PC-3 (cell line): ENCODE measurements at places on chromosomes 7 and 10.

- no peak for DNase-seq
These were observed 790.6 kb upstream of the AUTS2 start for GRCh38 chr7:68807666-68808065.

- DNase-seq: no peak
These were observed 117.6 kb downstream of the TSPAN12 start for GRCh38 chr7:120740348-120740747.

DNA sequence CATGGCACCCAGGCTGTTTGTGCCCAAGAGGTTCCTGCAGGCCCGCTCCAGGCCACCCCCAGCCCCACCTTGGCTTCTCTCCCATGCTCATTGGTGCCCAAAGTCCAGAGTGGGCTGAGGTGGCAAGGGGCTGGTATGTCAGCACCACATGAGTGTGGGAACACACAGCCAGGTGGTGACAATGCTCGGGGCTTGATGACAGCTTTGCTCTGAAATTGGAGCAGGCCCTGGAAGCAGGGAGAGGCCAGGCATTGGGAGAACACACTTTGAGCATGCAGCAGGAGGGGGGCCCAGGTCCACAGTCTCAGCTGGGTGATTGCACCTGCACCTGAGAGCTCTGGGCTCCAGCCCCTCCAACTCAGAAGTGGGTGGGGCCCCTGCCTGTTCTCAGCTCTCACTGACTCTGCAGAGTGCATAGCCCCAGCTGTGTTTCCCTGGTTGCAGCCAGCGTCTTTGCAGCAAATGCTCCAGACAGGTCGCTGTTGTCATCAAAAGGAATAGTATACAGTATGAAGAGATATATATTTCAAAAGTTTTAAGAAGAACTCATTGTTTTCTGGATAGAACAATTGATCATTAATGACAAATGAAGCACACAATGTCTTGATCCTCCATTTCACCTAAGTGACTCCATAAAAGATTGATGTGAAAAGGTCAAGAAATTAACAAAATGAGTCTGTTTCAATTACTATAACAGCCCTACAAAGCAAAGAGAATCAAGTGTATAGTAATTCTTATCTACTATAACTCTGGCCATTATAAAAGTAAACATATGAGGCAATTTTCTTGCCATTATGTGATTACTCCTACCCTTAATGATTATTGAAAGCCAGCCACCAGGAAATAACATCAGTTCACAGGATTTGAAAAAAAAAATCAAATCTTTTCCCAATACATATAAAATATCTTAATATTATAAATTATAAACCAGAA is 848.1 kb downstream of the PCDH15 start:
- DNase-seq: no peak

DNA sequence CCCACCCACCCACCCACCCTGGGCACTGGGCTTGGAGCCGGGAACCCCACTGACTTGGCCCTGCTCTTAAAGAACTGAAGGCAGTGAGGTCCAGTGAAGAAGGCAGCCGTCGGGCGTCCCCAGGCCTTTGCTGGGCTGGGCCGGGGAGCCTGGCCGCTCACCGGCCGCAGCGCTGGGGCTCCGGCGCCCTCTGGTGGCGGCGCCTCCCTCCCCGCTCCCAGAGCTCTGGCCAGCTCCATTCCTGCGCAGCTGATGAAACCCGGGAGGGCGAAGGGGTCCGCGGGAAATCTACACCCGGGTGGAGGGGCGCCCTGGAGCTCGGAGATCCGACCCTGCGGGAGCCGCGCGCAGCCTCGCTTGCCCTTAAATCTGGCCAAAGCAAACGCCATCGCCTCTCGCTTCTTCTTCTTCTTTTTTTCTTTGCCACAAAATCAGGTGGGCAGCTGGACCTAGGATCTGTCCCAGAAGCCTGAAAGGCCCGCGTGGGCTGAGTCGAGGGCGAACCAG is 1.7 kb upstream of the CXCL12 start:
- DNase-seq: peak; percentile 73

DNA sequence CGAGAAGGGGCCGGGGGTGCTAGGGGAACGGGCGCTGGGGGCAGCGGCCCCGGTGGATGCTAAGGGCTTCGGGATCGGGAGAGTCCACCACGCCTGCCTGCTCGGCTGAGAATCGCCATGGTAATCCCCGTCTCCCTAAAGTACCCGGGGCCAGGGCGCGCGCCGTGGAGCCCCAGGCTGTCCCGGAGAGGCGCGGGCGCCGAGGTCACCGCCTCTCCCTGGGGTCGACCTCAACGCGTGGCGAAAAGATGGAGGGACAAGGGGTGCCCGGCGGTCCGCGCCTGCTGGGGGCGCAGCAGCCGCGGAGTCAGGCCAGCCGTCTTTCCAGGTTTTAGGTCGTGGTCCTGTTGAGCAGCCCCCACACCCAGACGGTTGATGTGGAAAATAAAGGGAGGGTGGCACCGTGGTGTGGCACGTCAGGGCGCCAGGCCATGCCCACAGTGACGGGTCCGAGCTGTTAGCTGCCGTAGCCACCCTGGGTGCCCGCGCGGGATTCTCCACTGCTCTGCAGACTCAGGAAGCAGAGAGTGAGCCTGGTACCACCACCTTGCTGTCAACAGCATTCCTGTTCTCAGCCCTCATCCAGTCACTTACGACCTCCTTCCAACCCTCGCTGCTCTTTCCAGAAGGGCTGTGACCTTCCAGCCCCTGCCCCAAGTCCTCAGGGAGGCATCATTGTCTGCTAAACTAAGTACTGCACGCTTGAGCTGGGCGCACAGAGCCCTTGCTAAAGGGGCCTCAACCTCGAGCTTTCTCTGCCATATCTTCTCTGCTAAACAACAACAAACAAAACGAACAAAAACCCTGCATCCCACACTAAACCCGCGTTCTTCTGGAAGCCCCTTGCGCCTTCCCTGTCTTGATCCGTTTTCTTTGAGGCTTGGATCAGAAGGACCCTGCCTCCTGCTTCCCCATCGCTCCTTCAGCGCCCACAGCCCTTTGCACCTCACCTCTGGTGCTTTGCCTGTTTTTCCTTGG is 666 bp downstream of the SMKR1 start:
- no peak for DNase-seq

DNA sequence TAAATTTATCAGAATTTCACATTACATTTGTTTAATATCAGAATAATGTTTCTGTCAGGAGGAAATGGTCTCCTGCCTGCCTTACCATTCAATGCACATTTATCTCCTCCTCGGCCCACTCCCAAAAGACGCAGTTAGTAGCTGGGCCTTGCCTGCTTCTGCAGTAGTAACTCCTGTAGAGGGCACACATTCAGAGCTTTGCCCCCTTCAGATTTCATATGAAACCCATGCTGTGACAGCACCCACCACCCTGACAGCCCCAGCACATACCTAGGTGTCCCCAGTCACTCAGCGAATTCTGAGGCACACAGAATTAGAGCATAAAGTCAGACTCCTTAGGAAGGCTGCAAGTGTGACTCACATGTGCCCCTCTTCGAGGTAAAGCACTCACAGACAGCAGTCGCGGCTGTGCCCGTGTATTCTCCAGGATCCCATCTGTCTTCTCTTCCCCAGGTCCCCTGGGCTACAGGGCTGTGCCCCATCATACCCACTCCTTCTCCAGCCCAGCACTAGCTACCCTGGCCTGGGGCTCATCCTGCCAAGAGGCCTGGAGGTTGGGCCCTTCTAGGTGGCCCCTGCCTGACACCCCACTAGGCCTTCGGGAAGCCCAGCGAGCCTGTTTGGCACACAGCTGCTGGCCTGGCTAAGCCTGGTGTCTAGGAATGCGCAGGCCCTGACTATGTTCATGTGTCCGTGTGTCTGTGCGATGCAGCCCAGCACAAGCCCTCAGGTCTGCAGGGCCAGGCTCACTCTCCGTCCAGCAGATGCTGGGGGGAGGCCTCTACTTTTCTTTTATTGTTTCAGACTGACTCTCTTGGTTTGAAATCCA is 4.7 kb upstream of the DEPP1 start:
- DNase-seq: no peak

DNA sequence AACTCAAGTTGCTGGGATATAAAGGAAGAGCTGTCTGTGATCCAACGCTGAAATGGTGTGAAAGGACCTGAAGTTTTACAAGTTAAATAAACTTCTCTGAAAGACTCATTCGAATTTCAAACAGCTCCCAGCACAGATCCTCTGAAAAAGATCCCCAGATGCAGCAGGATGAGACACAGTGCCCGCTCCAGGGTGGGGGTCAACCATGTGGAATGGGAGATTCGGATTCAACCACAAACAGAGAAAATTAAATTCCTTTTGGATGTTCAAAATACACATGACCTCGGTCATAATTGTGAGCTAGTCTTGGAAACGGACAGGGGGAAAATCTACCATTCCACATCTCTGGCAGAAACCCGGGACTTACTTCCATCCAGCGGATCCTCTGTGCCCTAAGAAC is 119.6 kb downstream of the PRKAG2 start:
- DNase-seq: no peak

DNA sequence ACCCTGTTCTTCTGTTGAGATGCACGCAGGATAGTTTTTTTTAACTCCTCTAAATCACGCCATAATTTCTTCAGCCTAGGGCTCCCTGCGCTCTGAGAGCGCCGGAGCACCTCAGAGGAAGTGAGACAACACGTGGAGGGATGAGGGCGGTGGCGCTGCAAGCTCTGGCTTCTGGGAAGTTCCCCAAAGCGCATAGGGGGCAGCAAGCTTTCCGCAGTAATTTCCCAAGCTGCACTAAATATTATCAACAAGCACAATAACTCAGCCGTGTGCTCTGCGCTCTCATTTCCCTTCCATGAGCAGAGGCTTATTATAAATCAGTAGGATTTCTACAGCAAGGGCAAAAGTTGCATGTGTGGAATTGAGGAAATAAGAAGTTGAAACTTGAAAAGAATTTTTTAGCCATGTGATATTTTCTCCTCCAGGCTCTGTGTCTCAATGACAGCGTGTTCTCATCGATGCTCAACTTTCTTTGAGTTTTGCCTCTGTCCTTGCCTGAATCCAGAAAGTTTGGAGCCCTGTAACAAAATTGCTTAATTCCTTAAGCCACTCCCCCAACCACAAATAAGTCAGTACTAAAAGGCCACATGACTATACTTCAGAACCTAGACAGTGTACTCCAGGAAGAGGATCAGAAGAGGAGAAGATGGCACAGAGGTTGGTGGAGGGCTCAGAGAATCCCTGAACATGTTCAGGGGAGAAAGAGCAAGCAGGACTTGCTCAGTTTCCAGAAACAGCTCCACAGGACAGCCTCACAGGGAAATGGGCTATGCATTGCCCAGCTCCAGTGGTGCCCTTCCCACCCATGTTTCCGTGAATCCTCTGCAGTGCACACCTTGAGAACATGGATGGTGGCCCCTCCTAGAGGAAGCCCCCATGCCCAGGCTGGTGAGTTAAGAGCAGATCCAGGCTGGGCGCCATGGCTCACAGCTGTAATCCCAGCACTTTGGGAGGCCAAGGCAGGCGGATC is 221.5 kb upstream of the GHITM start:
- no peak for DNase-seq

GRCh38 chr10:26198119-26198518 is 18.5 kb upstream of the GAD2 start:
- DNase-seq: no peak

DNA sequence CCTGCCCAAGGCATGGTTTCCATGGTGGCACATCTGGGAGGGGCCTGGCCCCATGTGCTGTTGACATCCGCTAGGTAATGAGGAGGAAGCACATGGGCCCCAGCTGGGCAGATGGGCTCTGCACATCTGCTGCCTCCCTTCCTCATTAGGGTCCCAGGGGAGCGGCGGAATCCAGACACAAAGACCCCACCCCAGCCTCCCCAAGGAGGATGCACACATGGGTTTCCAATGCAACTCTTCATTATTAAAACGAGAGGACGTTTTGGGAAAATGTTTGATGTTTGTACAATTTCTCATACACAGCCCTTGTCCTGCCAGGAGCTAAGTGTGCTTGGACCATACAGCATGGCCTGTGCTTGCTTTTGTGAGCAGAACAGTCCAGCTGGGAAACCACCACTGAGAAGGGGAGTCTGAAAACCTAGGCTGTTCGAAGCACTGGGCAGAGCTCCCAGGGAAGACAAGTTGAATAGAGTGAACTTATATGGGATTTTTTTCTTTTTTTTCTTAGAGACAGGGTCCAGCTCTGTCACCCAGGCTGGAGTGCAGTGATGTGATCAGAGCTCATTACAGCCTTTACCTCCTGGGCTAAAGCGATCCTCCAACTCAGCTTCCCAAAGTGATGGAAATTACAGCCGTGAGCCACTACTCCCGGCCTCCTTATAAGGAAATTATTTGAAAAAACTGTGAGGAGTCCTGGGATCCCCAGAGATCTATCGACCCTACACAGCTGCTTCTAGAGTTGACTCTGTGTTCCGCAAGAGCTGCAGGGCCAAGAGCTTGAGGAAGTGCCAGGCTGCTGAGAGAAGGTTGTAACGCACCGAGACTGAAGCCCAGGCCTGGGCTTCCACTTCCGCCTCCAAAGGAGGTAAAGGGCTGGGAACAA is 23.4 kb downstream of the FAM107B start:
- DNase-seq: no peak

GRCh38 chr7:47407821-47408674 is 173.9 kb downstream of the TNS3 start:
- no peak for DNase-seq

DNA sequence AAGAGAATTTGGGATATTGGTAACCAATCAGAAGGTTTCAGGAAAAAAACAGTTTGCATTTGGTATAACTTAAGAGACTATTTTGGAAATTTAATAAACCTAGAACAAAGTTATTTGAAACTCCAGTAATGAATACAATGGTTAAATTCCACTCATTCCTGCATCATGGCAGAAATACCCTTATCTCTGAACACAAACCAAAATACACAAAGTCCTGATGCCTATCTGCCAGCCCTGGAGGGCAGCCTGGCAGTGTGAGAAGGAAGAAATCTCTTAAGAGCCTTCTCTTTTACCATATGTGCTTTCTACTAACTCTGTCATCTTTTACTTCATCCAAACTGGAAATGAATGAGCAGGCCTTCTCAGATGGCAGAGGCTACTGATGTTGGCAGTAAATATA is 147.1 kb upstream of the LYZL1 start:
- DNase-seq: peak; percentile 68

GRCh38 chr7:77482015-77482414 is 55.1 kb upstream of the PTPN12 start:
- DNase-seq: peak; percentile 89

- peak; percentile 100 for DNase-seq
These were observed 128.0 kb downstream of the ZMIZ1 start for GRCh38 chr10:79196470-79197461.

GRCh38 chr10:30247704-30248103 is 101.4 kb downstream of the MTPAP start:
- no peak for DNase-seq

DNA sequence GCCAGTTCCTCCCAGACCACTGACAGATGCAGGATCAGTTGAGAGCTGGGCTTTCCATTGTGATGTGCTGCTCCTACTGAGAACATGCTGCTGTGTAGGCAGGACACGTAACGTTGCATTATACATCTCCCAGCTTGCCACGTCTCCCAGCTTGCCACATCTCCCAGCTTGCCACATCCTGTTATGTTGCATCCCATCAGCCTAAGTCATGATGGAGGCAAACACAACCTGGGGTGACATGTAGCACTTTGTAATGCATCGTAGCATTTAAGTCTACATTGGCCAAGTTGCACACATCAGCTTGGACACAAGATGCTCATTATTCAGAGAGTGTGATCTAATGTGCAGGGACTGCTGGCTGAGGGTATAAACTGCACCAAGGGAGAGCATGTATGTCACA is 73.3 kb upstream of the CHCHD3 start:
- no peak for DNase-seq
